OCI-M1 (cell line): ENCODE measurements at places on chromosomes 1 and 21.

GRCh38 chr1:16396591-16396990, 29.5 kb downstream of the SZRD1 start:
- DNase-seq = no peak

- no peak for DNase-seq
These were observed 21.5 kb downstream of the LTN1 start for GRCh38 chr21:28971171-28971570.

- DNase-seq = no peak
These were observed 118.2 kb upstream of the GRIK3 start for GRCh38 chr1:37152491-37152890.

GRCh38 chr1:53137729-53138128, 4.7 kb downstream of the SLC1A7 start:
- peak; percentile 39 for DNase-seq

DNA sequence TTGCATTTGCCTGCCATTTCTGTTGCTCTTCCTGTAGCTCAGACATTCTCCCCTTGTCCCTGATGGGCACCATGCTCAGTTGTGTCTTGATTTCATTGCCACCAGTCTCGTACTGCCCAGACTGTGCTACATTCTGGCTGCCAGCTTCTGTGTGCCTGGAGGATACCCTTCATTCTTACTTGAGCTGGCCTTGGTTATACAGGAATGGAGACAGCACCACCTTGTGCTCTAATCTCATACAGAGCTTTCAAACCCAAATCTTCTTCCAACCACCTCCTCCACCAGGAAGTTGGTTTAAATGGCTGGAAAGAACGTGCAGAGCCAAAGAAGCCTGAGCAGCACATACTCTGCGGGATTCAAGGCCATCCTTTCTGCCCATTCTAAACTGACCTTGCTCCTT, 165.3 kb downstream of the SLC35F3 start:
- DNase-seq = peak; percentile 29

GRCh38 chr1:224744521-224744920, 128.4 kb downstream of the CNIH3 start:
- no peak for DNase-seq

DNA sequence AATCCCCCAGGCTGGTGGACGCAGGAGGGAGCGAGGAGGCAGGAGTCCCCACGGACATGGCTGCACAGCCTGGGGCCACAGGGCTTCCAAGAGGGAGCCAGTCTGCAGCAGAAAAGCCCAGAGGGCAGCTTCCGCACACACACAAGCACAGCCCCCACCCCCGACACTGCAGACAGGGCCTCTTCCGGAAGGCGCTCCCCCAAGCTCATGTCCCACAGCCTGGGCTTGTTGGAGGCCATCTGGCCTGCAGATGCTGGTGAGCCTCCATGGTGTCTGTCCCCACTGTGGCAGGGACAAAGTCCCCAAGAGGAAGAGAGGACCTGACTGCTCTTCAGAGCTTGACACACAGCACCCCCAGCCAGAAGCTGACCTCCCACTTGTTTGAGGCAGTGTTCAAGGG, 13.4 kb upstream of the KIAA1614 start:
- no peak for DNase-seq

DNA sequence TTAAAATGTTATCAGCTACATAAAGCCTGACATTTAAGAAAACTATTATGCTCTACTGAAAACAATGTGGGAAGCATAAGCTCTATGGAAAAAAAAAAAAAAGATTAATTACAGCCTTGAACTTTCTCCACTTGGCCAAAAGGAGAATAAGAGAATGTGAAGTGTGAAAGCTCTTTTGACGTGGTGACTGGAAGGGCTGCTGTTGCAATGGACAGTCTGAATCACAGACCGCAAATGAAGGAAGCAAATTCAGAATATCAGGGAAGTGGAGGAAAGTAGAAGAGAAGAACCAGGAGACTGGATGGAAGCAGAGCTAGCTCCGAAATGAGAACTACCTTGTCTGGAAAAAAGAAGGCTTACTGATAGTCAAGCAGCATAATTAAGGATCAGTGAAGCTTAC, 106.8 kb downstream of the AK5 start:
- no peak for DNase-seq

- DNase-seq = no peak
These were observed 134.5 kb downstream of the PTPN14 start for GRCh38 chr1:214416858-214417257.

DNA sequence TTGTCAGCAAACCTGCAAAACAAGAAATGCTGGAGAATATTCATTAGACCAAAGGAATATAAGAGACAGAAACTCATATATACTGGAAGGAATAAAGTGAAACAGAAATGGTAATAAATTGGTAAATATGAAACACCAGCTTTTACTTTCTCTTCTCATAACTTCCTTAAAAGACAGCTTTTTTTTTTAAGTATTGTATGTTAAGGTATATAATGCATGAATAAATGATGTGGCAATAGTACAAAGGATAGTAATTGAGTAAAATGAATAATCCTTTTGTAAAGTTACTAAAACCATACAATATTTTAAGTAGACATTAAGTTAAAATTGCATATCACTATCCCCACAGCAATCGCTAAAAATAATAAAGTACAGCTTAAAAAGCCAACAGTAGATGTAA, 64.8 kb downstream of the TRIM33 start:
- DNase-seq = no peak
